ENCODE measurements at places on chromosomes 12 and 14. TPM values are rescaled to one million over a fixed set of nuclear protein-coding genes. Genes with fewer than 3 reads are reported as not detected.

The AICDA gene
- not detected for total RNA-seq

The AQP6 gene
- total RNA-seq: 0.13 TPM

The SAMD4A gene
- 118 TPM for total RNA-seq

The FGD6 gene
- 16.3 TPM for total RNA-seq

The ADCY4 gene
- 43.9 TPM for total RNA-seq

The KRT78 gene
- total RNA-seq: not detected

The EVL gene
- 58.8 TPM for total RNA-seq

The APOF gene
- not detected for total RNA-seq

The VRTN gene
- not detected for total RNA-seq

The FGF23 gene
- not detected for total RNA-seq

The WIF1 gene
- not detected for total RNA-seq

All from left cardiac atrium (tissue), 4 donors.